HT1080 (cell line): ENCODE measurements at places on chromosomes 6 and 20.

DNA sequence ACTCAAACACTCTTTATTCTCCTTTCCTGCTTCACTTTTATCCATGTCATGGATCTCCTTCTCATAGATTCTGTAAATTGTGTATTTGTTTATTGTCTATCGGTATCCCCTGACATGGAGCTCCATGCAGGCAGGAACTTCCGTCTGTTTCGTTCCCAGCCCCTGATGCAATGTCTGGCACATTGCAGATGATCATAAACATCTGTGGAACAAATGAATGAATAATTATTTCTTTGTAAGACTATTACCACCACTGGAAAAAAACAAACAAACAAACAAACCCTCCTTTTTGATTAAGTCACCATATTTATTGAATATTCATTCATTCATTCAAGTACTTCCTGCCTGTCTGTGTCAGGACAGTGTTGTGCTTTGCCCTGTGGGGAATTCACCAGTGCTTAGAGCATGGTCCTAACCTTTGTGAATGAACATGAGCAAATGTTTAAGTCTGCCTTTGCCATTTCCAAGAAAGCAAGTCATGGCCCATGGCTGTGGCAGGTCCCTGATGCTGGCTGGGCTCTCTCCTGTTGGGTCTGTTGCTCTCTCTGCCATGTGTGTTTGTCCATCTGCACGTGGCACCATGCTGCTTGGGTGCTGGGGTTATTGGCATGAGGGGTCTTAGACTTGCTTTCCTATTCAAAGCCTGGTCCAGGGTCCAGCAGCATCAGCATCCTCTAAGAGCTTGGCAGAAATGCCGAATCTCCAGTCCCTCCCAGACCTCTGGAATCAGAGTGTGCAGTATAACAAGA, 47.5 kb upstream of the NAA20 start:
- no peak for DNase-seq

DNA sequence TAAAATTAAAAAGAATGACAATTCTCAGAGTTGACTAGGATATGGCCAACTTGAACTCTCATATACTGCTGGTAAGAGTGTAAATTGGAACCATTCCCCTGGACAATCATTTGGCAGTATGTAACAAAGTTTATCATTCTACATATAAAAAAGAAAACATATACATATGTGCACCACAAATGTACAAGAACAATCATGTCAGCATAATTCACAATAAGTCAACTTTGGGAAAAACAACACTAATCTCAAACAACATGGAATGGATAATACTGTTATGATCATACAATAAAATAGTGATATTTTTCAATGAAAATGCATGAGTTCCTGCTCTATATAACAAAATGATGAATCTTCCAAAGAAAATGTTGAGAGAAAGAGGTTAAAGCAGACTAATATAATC, 1078.7 kb upstream of the EPHA7 start:
- no peak for DNase-seq

DNA sequence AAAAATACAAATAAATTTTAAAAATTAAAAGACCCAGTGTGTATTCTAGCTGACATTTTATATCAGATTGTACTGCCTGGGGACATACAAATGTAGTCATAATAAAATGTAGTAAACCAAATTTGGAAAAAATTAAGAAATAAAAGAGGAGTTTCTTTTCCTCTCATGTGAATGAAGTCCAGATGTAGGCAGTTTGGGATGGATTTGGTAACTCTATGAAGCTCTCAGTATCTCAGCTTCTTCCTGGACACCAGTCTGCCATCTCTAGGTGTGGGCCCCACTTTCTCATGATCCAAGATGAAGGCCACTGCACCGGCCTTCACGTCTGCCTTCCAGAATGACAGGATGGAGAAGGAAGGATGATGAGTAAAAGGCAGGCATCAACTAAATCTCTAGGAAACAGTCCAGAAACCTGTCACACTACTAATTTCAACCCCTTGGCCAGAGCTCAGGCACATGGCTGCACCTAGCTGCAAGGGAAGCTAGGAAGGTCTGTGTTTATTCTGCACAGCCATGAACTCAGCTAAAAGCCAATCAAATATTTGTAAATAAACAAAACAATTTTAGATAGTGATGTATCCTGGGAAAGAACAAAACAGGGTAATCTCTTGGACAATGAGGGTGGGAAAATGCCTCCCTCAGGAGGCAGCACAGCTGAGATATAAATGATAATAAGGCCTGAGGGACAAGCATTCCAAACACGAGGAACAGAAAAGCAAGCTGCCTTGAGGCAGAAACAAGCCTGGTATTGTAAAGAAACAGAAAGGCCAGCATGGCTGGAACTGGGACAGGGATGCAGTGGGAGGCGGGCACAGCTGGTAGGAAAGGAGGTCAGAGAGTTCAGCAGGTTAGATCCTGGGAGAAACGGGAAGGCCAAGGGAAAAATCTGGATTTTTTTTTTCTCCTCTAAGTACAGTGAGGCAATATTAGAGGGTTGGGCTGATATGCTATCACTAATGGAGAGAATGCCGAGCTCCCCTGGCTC, 88.5 kb upstream of the PTPN1 start:
- DNase-seq, result no peak

GRCh38 chr20:35772563-35773058, 796 bp downstream of the PHF20 start:
- no peak for DNase-seq

DNA sequence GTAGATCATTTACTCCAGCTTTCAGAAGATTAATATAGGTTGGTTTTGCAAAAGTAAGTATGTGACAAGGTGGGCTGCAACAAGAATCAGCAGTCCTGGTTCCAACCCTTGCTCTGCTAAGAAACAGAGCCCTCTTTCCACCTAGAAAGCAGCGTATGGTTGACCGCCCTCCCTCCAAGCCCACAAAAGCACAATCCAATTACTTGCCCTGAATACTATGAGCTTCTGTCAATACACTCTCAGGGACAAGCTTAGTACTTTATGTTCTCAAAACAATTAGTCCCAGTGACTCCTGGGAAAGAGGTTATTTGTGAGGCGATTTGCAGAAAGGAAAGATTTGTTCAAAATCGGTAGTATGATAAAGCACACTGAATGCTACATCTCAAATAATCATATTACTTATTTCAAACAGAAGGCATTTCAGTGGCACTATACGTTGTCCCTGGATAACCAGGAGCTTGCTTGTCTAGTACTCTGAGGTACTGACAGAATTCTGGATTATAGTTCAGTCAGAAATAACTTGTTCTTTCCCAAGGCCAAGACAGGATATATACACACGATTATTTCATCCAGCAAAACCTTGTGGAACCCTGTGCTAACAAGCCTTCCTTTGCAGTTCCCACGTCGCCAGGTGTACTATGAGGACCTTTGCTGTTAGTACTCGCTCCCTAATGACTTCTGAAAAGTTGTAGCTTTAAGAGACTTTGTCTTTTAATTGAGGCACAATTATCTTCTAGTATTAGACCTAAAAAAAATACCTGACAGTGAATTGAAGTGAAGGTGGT, 96.9 kb upstream of the ADTRP start:
- no peak for DNase-seq

DNA sequence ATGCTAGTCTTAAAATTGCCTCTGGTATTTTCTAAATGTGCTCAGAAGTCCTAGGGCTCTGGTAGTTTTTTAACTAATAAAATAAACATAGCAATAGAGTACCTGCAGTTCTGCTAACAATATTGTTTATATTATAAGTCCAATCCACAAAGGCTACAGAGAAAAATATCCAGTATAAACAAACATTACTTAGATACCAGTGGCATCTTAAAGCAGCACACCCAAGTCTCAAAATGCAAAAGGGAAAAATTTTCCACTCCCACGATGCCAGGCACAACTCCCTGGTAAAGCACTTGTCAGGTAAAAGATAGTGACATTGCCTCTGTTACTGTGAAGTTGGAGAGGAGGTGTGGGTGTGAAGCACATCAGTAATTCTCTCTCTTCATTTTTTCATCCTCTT, 123.3 kb downstream of the OGFRL1 start:
- DNase-seq, result no peak

DNA sequence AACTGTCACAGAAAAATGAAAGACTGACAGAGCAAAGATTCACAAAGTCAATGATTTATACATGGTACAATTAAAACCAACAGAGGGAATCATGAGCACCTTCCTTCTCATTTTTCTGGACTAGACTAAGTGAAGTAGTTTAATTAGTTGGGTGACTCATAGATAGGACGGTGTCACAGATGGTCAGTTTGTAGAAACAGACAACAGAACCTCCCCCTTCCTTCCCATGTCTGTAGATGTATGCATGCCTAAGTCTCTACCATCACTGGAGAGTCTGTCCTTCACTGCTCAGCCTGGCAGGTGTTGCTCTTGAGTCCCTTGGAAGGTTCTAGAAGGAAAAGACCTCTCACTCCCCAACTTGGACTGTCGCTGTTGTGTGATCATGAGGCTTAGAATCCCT, 75.4 kb upstream of the EEF1E1 start:
- no peak for DNase-seq

GRCh38 chr6:126388104-126388598, 48.2 kb downstream of the CENPW start:
- no peak for DNase-seq

- DNase-seq, result peak; percentile 50
Measured at GRCh38 chr6:134031696-134032255, 20.6 kb downstream of the SLC2A12 start.

DNA sequence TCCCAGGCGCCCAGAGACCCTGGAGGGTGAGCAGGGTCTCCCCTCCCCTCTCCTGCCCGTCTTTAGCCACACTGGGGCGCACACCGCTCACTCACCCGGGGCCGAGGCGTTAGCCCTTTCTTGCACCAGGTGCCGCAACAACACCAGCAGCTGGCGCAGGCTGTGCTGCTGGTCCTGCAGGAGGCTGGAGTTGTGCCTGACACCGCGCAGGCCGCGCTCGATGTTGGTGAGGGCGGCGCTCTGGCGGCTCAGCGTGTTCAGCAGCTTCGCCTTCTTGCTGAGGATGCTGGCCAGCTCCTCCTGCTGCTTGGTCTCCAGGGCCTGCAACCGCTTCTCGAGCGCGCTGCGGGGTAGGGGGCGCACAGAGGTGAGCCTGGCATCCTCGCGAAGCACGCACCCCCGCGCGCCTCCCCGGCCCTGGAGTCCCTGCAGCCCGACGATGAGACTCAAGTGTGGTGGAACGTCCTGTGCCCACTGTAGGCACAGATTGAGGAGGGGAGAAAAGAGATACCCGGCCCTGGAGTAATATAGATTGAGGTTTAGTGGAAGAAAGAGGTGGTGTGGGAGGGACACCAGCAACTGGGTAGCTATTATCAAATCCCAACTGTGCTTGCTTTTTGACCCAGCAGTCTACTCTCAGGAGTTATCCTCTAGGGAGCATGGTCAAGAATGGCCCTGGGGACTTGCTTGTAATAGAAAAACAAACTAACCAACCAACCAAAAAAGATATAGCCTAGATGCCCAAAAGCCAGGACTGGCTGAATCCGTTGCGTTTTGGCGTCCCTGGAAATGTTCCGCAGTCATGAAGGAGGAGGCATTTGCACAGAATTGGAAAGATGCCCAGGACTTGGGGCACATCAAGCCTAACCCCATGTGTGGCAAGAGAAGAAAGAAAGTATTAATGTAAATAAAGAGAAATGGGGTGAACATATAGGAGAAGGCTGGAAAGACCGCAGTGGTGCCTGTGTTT, 30.9 kb downstream of the ANGPT4 start:
- DNase-seq, result no peak

DNA sequence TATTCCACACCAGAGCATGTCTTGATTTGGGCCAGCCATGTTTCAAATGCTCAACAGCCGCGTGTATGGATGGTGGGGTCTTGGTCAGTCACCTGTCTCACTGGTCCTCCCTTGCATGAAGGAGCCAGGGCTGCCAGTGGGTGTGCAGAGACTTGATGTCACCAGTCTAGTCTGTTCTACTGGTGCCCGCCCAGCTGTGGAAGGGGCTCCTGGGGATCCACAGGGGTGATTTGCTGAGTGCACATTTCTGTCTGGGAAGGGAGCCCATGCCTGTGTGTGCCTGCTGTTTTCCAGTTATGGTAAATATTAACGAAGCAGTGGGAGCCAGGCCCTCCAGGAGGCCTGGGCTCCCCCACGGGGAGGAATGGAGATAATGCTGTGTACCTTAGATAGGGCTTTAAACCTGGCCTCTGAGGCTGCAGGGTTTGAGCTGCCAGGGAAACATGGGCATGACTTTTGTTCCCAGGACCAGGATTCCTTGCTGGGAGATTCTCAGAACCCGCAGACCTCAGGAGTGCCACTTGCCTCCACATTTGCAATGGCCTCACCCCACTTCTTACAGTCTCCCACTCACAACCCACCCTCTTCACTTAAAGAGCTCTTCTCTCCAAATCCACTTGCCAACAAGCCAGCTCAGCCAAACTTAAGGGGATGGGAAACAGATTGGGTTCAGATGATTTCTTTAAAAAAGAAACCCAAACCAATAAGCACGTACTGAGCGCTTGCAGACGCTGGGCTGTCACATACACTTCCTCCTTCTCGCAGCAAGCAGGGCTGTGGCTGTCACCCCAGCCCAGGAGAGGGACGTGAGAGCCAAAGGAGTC, 54.1 kb downstream of the VEGFA start:
- no peak for DNase-seq

GRCh38 chr6:43728586-43728985, 41.0 kb upstream of the MRPS18A start:
- peak; percentile 48 for DNase-seq

GRCh38 chr6:19519941-19520340, 317.2 kb upstream of the ID4 start:
- DNase-seq, result no peak

- peak; percentile 1 for DNase-seq
Measured at GRCh38 chr6:72524011-72524645, 97.7 kb upstream of the KCNQ5 start.

GRCh38 chr6:6629402-6629801, 40.9 kb downstream of the LY86 start:
- DNase-seq, result peak; percentile 13
